H1 (cell line): ENCODE measurements at places on chromosomes 3 and 15.

GRCh38 chr15:73322665-73323373 lies 45.9 kb downstream of the HCN4 start:
- H3K4me1 ChIP-seq: peaks cover 4% of the 10 kb centered on the region
- no peak overlapping the region for H3K27ac ChIP-seq
- peaks cover 19% of the 10 kb centered on the region for H3K36me3 ChIP-seq
- no peak for DNase-seq

DNA sequence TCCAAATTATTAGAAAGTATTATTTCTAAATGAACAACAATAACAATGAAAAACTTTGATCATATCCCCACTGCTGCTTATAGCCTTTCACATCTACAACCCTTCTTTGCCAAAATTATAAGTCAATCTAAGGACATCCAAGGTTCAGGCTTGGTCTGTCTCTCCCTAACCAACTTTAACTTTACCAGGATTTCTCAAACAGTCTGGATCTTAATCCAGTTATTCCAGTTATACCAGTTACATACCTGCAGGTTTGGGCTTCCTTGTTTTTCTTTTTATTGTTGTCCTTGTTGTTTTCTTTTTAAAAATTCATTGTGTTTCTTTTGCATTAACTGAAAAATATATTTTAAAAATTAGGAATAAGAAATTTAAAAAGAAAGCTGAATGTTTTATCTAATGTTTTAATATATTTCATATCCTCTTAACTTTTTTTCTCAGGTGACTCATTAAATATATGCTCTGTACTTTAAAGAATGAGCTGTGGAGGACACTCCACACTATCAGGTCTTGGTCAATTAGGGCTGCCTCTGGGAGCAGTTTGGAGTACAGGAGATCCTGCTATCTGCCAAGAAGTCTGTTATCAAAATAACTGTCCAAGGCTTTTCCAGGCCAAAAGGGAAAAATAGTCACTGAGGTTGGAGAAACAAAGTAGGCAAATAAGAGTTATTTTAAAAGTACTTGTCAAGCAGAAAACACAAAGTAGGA lies 421.4 kb downstream of the EPHA6 start:
- DNase-seq: no peak
- no peak overlapping the region for H3K27ac ChIP-seq
- H3K27me3 ChIP-seq: no peaks in the 10 kb centered on the region
- H3K36me3 ChIP-seq: no peaks in the 10 kb centered on the region

DNA sequence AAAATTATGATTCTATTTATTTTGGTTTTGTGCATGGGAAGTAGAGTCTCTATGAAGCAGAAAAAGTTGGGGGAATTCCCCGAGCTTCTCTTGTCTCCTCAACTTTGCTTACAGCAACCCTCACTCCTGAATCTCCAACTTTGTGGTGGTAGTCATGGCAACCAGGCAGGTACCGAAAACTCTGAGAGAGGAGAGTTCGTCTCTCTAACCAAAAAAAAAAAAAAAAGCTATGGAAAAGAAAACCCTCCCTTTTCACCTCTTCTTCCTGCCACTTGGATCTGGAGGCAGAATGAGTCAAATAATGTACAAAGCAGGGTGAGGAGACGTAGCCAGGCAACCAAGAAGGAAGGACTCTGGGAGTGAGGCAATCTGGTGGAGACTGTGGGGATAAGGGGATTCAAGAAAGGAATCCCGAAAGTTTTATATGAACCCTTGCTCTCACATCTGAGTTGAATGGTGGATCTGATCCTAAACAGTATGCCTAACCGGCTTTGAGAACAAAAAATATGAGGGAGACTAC lies 108.1 kb downstream of the PLOD2 start:
- H3K36me3 ChIP-seq: no peaks in the 10 kb centered on the region
- H3K27me3 ChIP-seq: no peaks in the 10 kb centered on the region
- H3K4me1 ChIP-seq: 0 out of 2 replicates have a peak, but pooled peaks cover 2% of the 10 kb centered on the region
- no peak overlapping the region for H3K4me3 ChIP-seq
- DNase-seq: no peak

DNA sequence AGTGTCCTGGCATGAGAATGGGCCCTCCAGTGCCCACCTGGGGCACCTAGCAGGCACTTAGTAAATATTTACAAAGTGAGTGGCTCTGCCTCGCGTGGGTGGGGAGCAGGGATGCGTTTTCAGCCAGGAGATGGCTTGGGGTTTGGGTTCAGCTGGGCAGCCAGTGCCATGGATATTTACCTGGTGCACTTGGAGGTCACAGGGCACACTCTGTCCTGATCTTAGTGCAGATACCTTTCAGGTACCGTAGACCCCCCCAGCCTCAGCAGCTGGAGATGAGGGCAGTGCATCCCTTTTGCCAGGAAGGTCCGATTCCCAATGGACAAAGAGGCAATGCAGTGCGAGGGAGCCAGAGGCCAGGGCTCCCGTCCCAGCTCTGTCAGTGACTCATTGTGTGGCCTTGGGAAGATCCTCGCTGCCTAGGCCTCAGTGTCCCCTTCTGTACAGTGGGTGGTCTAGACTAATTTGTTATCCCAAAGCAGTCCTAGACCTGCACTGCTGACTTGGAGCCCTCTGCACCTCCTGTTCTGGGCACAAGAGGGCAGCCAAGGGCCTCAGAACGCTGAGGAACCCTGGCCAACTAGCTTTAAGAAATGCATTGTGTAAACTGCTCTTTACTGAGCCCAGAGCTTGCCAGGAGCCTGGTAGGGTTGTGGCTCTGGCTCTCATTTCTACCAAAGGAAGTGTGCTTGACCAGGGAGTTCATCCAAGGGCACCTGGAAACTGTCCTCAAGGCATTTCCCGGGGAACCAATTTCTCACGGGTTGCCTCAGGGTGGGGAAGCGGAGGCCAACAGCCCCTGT lies 16.0 kb downstream of the HDAC11 start:
- H3K36me3 ChIP-seq: no peaks in the 10 kb centered on the region
- H3K4me1 ChIP-seq: 0 out of 2 replicates have a peak, but pooled peaks cover 3% of the 10 kb centered on the region
- peak; percentile 54 for DNase-seq
- no peaks in the 10 kb centered on the region for H3K27me3 ChIP-seq
- no peak overlapping the region for H3K4me3 ChIP-seq

DNA sequence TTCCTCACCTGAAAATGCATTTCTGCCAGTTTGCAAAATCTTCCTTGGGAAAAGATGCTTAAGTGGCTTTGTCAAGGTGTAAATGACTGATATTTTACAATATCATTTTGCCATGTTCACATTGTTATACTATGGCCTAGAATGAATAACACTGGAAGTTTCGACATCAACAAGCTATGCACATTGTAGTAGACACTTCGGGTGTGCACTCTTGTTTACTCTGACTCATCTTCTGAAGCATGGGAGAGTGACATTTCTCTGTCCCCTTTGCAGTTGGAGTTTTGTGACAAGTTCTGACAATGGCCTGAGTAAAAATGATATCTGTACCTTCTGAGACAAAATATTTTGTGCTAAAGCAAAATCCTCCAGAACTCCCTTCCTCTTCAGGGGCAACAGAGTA lies 567.0 kb upstream of the RGMA start:
- DNase-seq: no peak
- H3K4me3 ChIP-seq: no peak overlapping the region
- H3K36me3 ChIP-seq: no peaks in the 10 kb centered on the region
- H3K27ac ChIP-seq: no peak overlapping the region
- H3K4me1 ChIP-seq: no peaks in the 10 kb centered on the region

DNA sequence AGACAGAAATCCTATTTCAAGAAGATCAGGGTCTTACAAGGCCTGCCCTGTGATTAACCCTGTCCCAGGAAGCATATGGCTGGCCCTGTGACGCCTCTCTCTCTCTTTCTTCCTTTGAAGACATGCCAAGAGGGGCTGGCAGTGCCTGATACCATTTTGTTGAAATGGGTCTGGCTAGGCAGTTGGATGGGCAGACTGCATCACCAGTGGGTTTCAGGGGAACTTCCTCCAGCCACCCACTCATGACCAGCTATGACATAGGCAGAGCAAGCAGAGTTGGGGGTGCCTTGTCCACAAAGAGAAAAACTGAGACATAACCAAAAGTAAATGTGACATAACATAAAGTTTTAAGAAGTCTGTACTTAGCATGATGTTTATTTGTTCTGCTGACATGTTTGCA lies 31.4 kb upstream of the MANF start:
- H3K27ac ChIP-seq: no peak overlapping the region
- no peaks in the 10 kb centered on the region for H3K27me3 ChIP-seq
- no peak for DNase-seq
- H3K4me1 ChIP-seq: no peaks in the 10 kb centered on the region
- H3K4me3 ChIP-seq: no peak overlapping the region

DNA sequence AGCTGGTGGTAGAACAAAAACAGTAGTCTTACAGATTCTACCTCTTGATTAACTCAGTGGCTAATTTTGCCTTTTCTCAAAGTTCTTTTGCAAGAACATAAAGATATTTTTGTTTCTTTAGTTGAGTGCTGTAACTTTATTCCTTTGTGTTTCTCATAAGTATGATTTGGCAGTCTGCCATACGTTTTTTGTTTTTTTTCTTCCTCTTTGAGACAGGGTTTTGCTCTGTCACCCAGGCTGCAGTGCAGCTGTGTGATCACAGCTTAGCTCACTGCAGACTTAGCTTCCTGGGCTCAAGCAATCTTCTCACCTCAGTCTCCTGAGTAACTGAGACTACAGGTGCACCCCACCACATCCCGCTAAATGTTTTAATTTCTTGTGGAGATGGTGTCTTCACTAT lies 22.4 kb downstream of the B3GNT5 start:
- DNase-seq: no peak
- peaks cover under 1% of the 10 kb centered on the region; the same call in 1 of the 2 replicates for H3K36me3 ChIP-seq
- H3K27ac ChIP-seq: no peak overlapping the region
- H3K4me3 ChIP-seq: no peak overlapping the region
- H3K27me3 ChIP-seq: no peaks in the 10 kb centered on the region

GRCh38 chr15:73686781-73687256 lies 2.6 kb downstream of the CD276 start:
- no peak overlapping the region for H3K4me3 ChIP-seq
- no peak overlapping the region for H3K27ac ChIP-seq
- peaks cover 12% of the 10 kb centered on the region for H3K4me1 ChIP-seq
- no peaks in the 10 kb centered on the region for H3K36me3 ChIP-seq
- no peaks in the 10 kb centered on the region for H3K27me3 ChIP-seq

- peaks cover 57% of the 10 kb centered on the region for H3K4me1 ChIP-seq
- H3K4me3 ChIP-seq: no peak overlapping the region
- no peaks in the 10 kb centered on the region for H3K27me3 ChIP-seq
These were observed 146.5 kb downstream of the LRRK1 start for GRCh38 chr15:101065570-101066221.

DNA sequence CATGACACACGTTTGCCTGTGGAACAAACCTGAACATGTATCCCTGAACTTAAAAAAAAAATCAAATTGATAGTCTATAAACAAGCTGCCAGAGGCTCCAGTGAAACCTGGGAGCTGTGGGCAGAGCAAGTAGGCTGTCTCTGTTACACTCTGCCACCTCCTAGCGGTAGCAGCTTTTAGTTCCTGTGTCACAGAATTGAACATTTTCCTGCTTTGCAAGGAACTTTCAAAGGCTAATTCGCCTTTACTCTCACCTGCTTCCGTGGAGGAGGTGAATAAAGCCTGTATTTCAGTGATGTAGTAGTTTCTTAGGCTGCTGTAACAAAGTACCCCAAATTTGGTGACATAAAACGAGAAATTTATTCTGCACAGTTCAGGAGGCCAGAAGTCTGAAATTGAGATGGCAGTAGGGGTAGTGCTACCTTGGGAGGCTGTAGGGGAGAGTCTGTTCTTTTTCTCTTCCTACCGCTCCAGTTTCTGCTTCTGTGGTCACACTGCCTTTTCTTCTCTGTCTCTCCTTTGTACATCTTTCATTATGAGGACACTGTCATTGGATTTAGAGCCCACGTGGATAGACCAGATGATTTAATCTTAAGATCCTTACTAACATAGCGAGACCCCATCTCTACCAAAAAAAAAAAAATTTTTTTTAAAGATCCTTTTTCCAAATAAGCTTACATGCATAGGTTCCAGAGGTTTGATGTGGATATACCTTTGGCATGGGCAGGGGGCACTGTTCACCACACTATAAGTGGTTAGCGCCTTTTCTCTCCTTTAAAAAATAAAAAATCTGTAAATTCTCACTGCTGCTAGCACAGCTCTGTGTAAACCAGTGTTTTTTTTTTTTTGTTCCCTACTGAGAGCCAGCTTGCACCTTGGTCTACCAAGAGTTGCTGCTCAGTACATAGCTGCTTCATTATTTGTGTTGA lies 25.3 kb downstream of the FBXO22 start:
- no peak for DNase-seq
- H3K27me3 ChIP-seq: no peaks in the 10 kb centered on the region
- H3K27ac ChIP-seq: no peak overlapping the region

- H3K4me1 ChIP-seq: no peaks in the 10 kb centered on the region
- H3K36me3 ChIP-seq: no peaks in the 10 kb centered on the region
- DNase-seq: no peak
- no peaks in the 10 kb centered on the region for H3K27me3 ChIP-seq
These were observed 10.5 kb downstream of the C3orf62 start for GRCh38 chr3:49266410-49267095.

DNA sequence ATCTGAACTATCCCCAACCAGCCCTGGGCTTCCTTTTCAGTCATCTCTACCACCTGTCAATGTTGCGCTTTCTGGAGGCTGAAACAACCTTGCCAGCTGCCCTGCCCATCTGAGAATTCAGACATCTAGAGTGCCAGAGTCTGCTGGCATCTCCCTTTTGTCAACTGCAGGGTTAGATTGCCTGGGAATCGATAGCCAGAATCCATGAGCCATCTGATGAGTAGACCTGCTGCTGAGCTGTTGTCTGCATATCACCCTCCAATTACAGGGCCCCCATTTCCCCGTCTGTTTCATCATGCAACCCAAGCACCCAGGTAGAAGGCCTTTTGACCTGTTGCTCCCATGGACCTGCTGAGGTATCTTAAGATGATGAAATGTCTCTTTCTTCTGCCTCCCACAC lies 280.1 kb downstream of the EPHB1 start:
- H3K4me3 ChIP-seq: no peak overlapping the region
- no peaks in the 10 kb centered on the region for H3K4me1 ChIP-seq
- no peaks in the 10 kb centered on the region for H3K27me3 ChIP-seq
- H3K27ac ChIP-seq: no peak overlapping the region
- no peaks in the 10 kb centered on the region for H3K36me3 ChIP-seq

GRCh38 chr15:78618064-78618463 lies 2.7 kb downstream of the CHRNA3 start:
- no peak overlapping the region for H3K27ac ChIP-seq
- H3K27me3 ChIP-seq: peaks cover 6% of the 10 kb centered on the region
- H3K4me1 ChIP-seq: peaks cover 2% of the 10 kb centered on the region
- no peak overlapping the region for H3K4me3 ChIP-seq
- H3K36me3 ChIP-seq: no peaks in the 10 kb centered on the region

GRCh38 chr3:43046583-43046982 lies 59.3 kb downstream of the POMGNT2 start:
- H3K36me3 ChIP-seq: no peaks in the 10 kb centered on the region
- no peaks in the 10 kb centered on the region for H3K4me1 ChIP-seq
- H3K4me3 ChIP-seq: no peak overlapping the region
- H3K27me3 ChIP-seq: no peaks in the 10 kb centered on the region
